ENCODE measurements at places on chromosomes 3 and 15.

GRCh38 chr15:59274126-59274970 lies 67.7 kb downstream of the LDHAL6B start:
- DNase-seq = no peak

GRCh38 chr3:196624067-196624790 lies 15.3 kb upstream of the NRROS start:
- DNase-seq = no peak

- no peak for DNase-seq
These were observed 22.8 kb downstream of the ATOSA start for GRCh38 chr15:52656412-52656811.

- no peak for DNase-seq
These were observed 31.6 kb upstream of the SEMA3F start for GRCh38 chr3:50123394-50124051.

DNA sequence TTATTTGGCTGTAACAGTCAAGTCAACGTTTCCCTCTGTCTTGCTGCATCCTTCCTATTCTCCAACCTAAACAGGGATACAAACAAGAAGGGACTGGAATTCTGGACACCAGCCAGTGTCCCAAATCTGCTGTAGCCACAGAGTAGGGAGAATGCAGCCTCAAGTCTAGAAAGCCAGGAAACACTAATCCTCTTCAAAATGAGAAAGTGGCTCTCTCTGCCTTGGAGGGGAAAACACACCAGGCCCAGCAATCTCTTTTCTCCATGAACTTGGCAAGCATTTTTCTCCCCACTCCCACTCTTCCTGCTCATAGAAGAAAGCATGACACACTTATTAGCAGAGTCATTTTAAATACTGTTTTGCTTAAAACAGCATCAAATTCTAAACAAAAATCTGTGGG lies 781.7 kb downstream of the SQOR start:
- DNase-seq = no peak

DNA sequence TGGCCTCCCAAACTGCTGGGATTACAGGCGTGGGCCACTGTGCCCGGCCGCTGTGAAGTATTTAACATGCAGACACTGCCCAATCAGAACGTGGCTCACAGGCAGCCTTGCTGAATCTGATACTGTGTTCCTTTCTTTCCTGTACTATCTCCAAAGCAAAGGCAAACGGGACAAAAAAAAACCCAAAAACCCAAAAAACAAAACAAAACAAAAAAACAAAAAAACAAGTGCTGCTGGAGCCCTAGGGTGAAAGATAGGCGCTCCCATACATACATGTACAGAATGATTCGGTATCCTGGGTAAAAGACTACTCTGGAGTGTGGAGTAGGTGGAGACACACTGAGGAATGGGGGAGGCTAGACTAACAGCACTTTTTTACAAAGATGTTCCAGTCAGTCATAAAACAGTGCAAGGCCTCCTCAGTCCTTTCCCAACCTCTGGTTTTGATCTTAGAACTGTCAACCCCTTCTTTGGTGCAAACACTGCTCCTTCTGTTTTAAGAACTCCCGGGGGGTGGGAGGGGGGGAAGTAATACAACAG lies 7.7 kb upstream of the MAP1A start:
- DNase-seq = no peak

GRCh38 chr3:134709076-134709475 lies 58.3 kb upstream of the KY start:
- no peak for DNase-seq

DNA sequence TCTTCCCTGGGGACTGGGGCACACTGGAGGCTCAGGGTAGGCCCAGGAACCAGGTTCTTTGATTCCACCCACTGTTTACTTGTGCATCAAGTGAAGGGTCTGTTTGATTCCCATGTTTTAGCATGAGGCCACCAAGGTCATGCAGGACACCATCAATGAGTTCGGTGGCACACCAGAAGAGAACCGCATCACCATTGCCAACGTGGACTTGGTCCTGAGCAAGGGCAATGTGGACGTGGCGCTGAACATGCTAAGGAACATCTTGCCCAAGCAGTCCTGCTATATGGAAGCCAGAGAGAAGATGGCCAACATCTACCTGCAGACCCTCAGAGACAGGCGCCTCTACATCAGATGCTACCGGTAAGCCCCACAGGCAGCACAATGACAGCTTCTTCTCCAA lies 21.5 kb downstream of the TTC21A start:
- no peak for DNase-seq

DNA sequence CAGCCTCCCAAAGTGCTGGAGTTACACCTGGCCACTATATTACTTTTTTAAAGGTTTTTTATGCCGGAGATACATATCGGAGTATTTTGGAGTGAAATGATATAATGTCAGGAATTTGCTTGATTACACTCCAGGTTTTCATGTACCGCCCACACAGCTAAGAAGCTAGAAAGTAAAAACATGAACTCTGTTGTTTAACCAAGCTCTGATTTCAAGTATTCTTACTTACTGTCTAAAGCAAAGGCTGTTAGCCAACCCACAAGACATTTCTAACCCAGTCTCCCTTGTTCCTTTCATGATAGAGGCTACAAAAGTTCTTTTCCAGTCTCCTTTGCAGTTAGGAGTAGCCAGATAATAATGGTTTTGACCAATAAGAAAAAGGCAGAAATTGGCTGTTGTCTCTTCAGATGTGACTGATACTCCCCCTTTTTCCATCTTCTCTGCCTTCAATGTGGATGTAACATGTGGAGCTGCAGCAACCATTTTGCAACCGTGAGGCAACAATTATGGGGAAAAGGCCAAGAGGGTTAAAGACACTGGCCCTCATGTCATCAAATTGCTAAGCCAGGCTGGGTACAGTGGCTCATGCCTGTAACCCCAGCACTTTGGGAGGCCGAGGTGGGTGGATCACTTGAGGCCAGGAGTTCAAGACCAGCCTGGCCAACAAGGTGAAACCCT lies 6.1 kb upstream of the CP start:
- no peak for DNase-seq

- DNase-seq = no peak
These were observed 51.9 kb downstream of the KY start for GRCh38 chr3:134598763-134599545.

GRCh38 chr15:63605816-63606215 lies 8.6 kb downstream of the FBXL22 start:
- DNase-seq = no peak

DNA sequence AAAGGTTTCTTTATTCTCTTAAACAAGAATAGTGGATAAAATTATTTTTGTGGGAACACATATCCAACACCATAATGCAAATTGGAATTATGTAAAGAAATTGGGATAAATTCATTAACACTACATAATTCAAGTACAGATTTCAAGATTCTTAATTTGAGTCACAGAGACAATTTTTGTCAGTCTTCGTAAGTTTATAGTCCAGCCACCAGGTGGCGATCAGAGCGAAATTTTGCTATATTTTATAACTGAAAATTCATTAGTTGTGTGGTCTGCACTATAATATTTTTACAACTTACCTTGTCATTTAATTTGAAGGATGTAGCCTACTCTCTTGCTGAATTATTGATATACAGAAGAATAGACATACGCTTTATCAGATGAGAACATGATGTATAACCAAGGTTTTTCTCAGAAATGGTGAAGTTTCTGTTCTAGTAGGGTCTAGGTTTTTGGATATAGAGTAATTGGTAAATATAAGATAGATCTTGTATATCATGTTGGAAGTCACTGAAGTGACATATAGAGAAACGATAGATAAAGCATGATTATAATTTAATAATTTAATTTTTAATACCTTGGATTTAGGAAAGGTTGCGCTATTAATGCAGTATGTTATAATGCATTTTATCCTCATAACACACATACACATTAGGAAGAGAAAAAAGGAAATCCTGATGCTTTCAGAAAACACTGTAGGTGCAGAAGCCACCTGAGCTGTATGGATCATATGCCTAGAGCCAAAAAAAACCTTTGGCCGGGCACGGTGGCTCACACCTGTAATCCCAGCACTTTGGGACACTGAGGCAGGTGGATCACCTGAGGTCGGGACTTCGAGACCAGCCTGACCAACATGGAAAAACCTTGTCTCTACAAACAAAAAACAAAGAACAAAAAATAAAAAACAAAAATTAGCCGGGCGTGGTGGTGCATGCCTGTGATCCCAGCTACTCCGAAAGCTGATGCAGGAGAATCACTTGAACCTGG lies 31.7 kb downstream of the PLSCR4 start:
- DNase-seq = peak; percentile 26

DNA sequence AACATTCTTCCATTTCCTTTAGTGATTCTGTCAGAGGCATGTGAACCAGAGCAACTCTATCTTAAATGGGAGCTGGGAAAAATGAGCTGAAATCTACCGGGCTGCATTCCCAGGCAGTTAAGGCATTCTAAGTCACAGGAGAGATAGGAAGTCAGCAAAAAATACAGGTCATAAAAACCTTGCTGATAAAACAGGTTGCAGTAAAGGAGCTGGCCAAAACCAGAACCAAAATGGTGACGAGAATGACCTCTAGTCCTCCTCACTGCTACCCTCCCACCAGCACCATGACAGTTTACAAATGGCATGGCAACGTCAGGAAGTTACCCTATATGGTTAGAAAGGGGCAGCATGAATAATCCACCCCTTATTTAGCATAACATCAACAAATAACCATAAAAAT lies 66.4 kb downstream of the B3GALNT1 start:
- no peak for DNase-seq

DNA sequence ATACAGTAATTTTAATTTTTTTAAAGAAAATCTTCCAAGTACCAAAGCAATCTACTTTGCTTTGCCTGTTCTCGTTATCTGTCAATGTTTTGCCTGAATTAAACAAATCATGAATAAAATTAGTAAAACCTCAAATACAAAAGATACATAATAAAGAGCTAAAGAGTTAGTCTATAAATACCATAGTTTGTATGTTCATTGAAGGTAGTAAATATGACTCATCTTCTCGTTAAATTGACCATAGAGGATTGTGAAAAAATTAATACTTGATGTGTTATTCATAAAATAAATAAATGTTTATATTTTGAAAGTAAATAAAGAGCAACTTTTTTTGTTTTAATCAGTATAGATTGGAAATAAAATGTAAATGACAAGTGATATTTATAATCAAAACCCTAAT lies 246.5 kb upstream of the PLSCR5 start:
- DNase-seq = no peak

DNA sequence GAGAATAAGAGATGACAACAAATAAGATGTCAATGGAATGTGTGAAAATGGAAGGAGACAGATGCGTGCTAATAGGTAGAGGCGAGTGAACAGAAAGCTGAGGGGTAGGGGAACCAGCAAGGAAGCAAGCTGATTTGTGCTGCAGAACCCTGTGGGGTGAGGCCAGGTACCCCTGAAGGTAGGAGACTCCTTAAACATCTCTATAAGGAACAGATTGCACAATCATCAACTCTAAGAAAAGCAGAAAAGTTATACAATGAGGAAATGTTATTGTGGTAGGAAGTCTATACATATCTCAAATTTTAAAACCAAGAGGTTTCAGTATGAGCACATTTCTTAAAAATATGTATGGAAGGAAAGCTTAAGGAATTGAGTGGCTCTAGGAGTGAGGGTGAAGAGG lies 315.0 kb upstream of the TPM1 start:
- no peak for DNase-seq

GRCh38 chr3:106268696-106269095 lies 399.9 kb upstream of the CBLB start:
- DNase-seq = no peak

GRCh38 chr3:133747907-133748639 lies 1.9 kb downstream of the TF start:
- DNase-seq = no peak

GRCh38 chr15:89172921-89173320 lies 48.5 kb downstream of the RLBP1 start:
- no peak for DNase-seq

GRCh38 chr3:125684199-125684598 lies 88.9 kb upstream of the OSBPL11 start:
- no peak for DNase-seq

- no peak for DNase-seq
These were observed 231.0 kb upstream of the THRB start for GRCh38 chr3:24725514-24726255.

DNA sequence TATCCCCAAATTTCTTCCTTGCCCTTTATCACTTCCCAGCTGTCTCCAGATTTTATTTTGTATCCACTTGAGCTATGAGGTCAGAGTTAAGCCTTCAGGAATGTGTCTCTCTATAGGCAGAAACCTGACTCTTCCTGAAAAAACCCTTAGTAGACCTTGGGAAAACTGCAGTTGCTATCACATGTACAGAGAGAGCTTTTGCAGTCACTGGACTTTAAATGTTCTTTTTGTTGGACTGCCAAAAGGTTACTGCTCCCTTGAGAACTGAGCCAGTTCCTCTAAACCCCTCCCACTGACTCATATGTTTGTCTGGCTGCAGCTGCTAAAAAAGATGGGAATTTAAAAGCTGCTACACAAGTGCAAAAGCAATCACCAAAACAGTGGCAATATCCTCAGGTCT lies 169.1 kb upstream of the CCDC54 start:
- DNase-seq = peak; percentile 85
